Activated CD8-positive, alpha-beta T cell treated with anti-CD3 and anti-CD28 coated beads, Interleukin-2, amount 10 ng/mL, durations not matched to agents 7 days and 5 days (primary cell): ENCODE measurements at places on chromosomes 5 and 9.

DNA sequence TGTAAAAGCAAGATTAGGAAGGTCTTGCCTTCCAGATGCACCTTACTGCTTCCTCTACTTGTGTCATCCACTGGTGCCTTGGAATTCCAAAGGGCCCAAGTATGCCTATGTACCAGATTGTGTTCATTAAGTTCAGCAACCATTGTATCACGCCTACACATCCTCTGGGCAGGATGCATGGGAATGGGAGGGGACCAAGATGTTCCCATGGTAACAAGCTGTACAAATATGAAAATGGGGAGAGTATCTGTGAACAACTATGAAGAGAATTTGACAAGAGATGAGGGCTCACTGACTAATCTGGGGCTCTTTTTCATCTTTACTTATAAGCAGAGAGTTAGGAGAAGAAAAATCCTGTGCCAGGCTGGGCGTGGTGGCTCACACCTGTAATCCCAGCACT lies 137.8 kb upstream of the MAP1B start:
- no peaks in the 10 kb centered on the region for H3K4me1 ChIP-seq
- no peak overlapping the region for H3K27ac ChIP-seq

DNA sequence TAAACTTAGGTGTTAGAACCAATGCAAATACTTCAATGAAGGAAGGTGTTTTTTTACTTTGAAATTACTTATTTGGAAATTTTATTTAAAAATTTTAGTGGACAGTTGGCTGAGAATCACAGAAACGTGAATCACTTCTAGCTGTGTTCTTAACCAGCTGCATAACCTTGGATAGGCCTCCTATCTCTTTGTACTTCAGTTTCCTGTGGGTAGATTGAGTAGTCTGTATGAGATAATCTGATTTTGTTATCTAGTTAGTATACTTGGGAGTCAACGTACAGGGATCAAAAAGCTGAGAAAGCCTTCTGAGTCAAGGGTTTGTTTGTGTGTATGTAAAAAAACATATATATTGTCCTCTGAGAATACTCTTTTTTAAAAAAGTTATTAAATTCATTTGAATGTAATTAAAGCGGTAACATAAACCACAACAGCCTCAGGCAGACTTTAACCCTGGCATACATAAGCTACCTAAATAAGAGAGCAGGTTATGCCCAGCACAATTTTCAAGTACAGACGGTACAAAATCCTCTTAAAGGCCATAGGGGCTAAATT lies 38.1 kb upstream of the ZCCHC7 start:
- peaks cover 34% of the 10 kb centered on the region for H3K36me3 ChIP-seq
- H3K27me3 ChIP-seq: peaks cover 3% of the 10 kb centered on the region
- H3K4me3 ChIP-seq: no peak overlapping the region
- H3K4me1 ChIP-seq: peaks cover 42% of the 10 kb centered on the region

DNA sequence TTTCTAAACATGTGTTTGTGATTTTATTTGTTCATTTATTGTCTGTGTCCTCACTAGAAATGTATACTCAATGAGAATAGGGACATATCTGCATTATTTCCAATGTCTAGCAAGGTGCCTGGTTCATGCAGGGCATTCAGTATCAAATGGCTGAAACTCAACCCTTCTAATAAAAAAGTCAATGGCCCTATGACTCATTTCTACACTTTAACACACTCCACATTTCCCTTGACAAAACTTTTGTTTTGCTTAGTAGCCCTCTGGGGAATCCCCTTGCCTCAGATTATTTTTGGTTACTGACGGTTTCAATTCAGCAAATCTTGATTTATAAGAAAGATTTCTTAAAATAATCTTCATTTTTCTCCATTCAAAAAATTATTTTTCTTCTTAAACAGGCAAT lies 206.0 kb upstream of the DMRTA1 start:
- H3K27ac ChIP-seq: no peak overlapping the region
- no peaks in the 10 kb centered on the region for H3K36me3 ChIP-seq
- H3K27me3 ChIP-seq: peaks cover 11% of the 10 kb centered on the region
- DNase-seq: no peak
- no peak overlapping the region for H3K4me3 ChIP-seq

- H3K27me3 ChIP-seq: peaks cover 9% of the 10 kb centered on the region
- no peak overlapping the region for H3K4me3 ChIP-seq
- H3K36me3 ChIP-seq: no peaks in the 10 kb centered on the region
- no peak overlapping the region for H3K27ac ChIP-seq
Observed at GRCh38 chr9:122374885-122375420, 4.1 kb downstream of the PTGS1 start.

GRCh38 chr5:171475596-171475995 lies 56.1 kb downstream of the FGF18 start:
- H3K4me3 ChIP-seq: no peak overlapping the region
- peaks cover 13% of the 10 kb centered on the region for H3K4me1 ChIP-seq
- no peaks in the 10 kb centered on the region for H3K36me3 ChIP-seq
- H3K27ac ChIP-seq: no peak overlapping the region
- no peak for DNase-seq

- H3K4me3 ChIP-seq: no peak overlapping the region
- no peak overlapping the region for H3K27ac ChIP-seq
- H3K36me3 ChIP-seq: no peaks in the 10 kb centered on the region
- no peak for DNase-seq
Observed at GRCh38 chr5:132850066-132850465, 16.2 kb downstream of the GDF9 start.

GRCh38 chr9:91714874-91715615 lies 235.0 kb downstream of the ROR2 start:
- H3K4me1 ChIP-seq: peaks cover 20% of the 10 kb centered on the region
- H3K27ac ChIP-seq: no peak overlapping the region
- H3K4me3 ChIP-seq: no peak overlapping the region
- DNase-seq: no peak
- H3K36me3 ChIP-seq: no peaks in the 10 kb centered on the region

GRCh38 chr5:157189223-157189622 lies 8.6 kb downstream of the ITK start:
- no peaks in the 10 kb centered on the region for H3K27me3 ChIP-seq
- peak; percentile 41 for DNase-seq
- peak overlapping the region; percentile 99 for H3K4me3 ChIP-seq

- no peaks in the 10 kb centered on the region for H3K27me3 ChIP-seq
- peaks cover 7% of the 10 kb centered on the region for H3K4me1 ChIP-seq
- no peak for DNase-seq
- no peak overlapping the region for H3K27ac ChIP-seq
- H3K4me3 ChIP-seq: no peak overlapping the region
Observed at GRCh38 chr9:38026021-38026809, 42.8 kb downstream of the SHB start.

DNA sequence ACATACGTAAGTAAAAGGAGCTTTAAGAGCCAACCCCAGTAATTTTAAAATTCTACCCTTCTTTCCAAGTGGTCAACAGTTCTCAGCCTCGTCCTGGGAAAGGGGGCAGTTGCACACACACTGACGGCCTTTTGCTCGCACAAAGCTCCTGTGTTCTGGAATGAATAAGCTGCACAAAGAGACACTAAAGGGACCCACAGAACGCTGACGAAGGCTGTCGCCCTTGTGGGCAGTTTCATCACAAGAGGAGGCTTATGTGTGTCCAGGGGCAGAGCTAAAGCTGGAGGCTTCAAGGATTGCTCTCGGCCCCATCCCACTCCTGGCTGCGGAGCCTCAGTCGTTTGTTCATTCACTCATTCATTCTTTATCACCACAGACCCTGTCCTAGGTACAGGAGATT lies 67.0 kb upstream of the NEK6 start:
- peak; percentile 12 for DNase-seq
- no peak overlapping the region for H3K4me3 ChIP-seq
- no peak overlapping the region for H3K27ac ChIP-seq
- peaks cover 8% of the 10 kb centered on the region for H3K36me3 ChIP-seq
- H3K4me1 ChIP-seq: no peaks in the 10 kb centered on the region

- H3K27ac ChIP-seq: no peak overlapping the region
- H3K4me3 ChIP-seq: no peak overlapping the region
- peaks cover 16% of the 10 kb centered on the region for H3K4me1 ChIP-seq
- peaks cover 74% of the 10 kb centered on the region for H3K36me3 ChIP-seq
- no peaks in the 10 kb centered on the region for H3K27me3 ChIP-seq
Observed at GRCh38 chr9:21852754-21853153, 50.3 kb downstream of the MTAP start.

DNA sequence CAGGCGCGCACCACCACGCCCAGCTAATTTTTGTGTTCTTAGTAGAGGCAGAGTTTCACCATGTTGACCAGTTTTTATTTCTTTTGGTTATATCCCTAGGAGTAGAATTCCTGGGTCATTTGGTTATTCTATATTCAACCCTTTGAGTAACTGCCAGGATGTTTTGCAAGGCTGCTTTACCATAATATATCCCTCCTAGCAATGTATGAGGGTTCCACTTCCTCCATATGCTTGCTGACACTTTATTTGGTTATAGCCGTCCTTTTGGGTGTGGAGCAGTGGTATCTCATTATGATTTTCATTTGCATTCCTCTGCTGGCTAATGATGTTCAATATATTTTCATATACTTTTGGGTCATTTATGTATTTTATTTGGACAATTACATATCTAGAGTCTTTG lies 81.2 kb downstream of the RAB24 start:
- H3K4me3 ChIP-seq: no peak overlapping the region
- H3K27me3 ChIP-seq: no peaks in the 10 kb centered on the region
- DNase-seq: no peak
- peaks cover 34% of the 10 kb centered on the region for H3K36me3 ChIP-seq

GRCh38 chr5:17020678-17021601 lies 84.9 kb upstream of the MYO10 start:
- no peaks in the 10 kb centered on the region for H3K36me3 ChIP-seq
- no peak overlapping the region for H3K4me3 ChIP-seq
- no peaks in the 10 kb centered on the region for H3K27me3 ChIP-seq
- DNase-seq: no peak
- no peak overlapping the region for H3K27ac ChIP-seq

DNA sequence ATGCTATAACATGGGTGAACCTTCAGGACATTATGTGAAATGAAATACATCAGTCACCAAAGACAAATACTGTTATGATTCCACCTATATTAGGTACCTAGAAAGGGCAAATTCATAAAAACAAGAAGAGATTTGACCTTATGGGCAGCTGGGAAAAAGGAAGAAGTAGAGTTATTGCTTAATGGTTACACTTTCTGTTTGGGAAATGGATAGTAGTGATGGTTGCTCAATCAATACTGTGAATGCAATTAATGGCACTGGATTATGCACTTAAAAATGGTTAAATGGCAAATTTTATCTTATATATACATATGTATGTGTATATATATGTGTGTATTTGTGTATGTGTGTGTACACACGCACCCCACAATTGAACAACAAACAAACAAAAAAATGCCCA lies 15.2 kb downstream of the FKBP15 start:
- H3K27me3 ChIP-seq: no peaks in the 10 kb centered on the region
- no peak for DNase-seq
- H3K4me1 ChIP-seq: no peaks in the 10 kb centered on the region
- no peak overlapping the region for H3K27ac ChIP-seq
- H3K4me3 ChIP-seq: no peak overlapping the region

DNA sequence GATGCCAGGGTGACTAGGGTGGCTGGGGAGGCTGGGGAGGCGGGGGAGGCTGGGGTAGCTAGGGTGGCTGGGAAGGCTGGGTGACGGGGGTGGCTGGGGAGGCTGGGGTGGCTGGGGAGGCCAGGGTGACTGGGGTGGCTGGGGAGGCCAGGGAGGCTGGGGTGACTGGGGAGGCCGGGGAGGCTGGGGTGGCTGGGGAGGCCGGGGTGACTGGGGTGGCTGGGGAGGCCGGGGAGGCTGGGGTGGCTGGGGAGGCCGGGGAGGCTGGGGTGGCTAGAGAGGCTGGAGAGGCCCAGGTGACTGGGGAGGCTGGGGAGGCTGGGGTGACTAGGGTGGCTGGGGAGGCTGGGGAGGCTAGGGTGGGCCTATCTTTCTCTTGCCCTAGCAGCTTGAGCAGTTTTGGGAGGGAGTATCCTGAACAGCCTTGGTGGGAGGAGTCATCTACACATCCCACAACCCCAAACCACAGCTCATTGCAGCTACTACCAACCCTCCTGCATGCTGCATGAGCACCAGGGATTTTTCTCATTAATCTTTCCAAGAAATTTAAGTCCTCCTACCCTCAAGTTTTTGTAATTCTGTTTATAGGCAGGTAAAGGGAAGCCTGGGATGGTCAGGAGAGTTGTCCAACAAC lies 203.2 kb upstream of the IRX1 start:
- no peak overlapping the region for H3K4me3 ChIP-seq
- H3K4me1 ChIP-seq: no peaks in the 10 kb centered on the region
- H3K36me3 ChIP-seq: no peaks in the 10 kb centered on the region

DNA sequence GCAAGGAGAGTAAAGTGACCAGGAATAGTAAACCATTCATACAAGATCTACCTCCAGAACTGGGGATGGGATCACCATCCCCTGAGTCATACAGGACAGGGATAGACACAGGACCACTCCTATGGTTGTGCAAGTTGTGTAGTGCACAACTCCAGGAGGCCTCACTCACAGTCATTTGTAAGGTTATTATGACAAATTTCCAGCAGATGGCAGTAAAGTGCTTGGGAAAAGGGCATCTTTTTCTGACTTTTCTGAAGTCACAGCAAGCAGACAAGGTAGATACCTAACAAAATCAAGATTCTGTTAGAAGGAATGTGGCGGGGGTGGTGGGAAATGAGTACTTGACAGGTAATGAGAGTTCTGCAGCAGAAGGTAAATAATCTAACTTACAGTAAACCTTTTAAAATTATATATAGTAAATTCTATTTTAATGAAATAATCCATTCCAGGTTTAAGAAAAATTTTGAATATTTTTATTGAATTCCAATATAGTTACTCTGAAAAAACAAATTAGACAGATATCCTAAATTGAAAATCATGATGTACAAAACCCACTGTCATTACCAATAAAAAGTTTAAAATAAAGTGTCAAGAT lies 16.7 kb upstream of the KIF27 start:
- H3K4me1 ChIP-seq: no peaks in the 10 kb centered on the region
- DNase-seq: peak; percentile 53
- H3K27me3 ChIP-seq: no peaks in the 10 kb centered on the region
- H3K27ac ChIP-seq: no peak overlapping the region
- H3K4me3 ChIP-seq: no peak overlapping the region
- H3K36me3 ChIP-seq: peaks cover 27% of the 10 kb centered on the region

DNA sequence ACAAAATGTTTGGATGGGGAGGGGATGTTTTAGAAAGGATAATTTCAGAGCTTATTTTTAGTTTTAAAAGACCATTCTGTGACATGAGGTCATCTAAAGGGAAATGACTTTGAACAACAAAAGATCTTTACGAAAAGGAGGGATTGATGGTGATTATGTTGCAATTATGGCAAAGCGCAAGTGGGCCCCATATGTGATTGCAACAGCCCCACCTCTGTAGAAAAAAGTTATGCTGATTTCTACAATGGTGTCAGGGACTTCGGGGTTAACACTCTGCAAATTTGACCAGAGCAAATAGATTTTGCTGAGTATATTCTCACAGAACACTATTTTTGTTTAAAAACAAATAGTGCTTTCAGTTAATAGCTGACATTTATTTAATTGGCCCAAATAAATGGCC lies 312.8 kb downstream of the NSG2 start:
- DNase-seq: no peak
- H3K27ac ChIP-seq: no peak overlapping the region
- no peaks in the 10 kb centered on the region for H3K27me3 ChIP-seq
- H3K36me3 ChIP-seq: no peaks in the 10 kb centered on the region
- H3K4me3 ChIP-seq: no peak overlapping the region
- H3K4me1 ChIP-seq: no peaks in the 10 kb centered on the region
